PC-9 (cell line): ENCODE measurements at places on chromosomes 5 and 9. TPM values are rescaled to one million over a fixed set of nuclear protein-coding genes. Genes with fewer than 3 reads are reported as not detected.

Gene COMMD10
- total RNA-seq: 10.4 and 17.9 TPM in 2 replicates

Gene BTNL9
- not detected in 2 replicates for total RNA-seq

Gene AHRR
- 7.2 and 13.6 TPM in 2 replicates for total RNA-seq

Gene CAVIN4
- total RNA-seq: 0.83 and 1.3 TPM in 2 replicates

Gene SH3GLB2
- total RNA-seq: 184 and 213 TPM in 2 replicates

Gene SPATA31E1
- not detected in 2 replicates for total RNA-seq

Gene NTNG2
- total RNA-seq: not detected in 2 replicates

Gene NUTM2G
- total RNA-seq: not detected in 2 replicates

Gene LHFPL2
- total RNA-seq: 10.1 and 14.0 TPM in 2 replicates

Gene SH2D3C
- 0.75 and 0.79 TPM in 2 replicates for total RNA-seq

- DNase-seq: no peak
Observed at GRCh38 chr5:127386557-127386956, 96.0 kb downstream of the MEGF10 start.

GRCh38 chr9:72401396-72401795, 36.4 kb upstream of the ZFAND5 start:
- DNase-seq: no peak

DNA sequence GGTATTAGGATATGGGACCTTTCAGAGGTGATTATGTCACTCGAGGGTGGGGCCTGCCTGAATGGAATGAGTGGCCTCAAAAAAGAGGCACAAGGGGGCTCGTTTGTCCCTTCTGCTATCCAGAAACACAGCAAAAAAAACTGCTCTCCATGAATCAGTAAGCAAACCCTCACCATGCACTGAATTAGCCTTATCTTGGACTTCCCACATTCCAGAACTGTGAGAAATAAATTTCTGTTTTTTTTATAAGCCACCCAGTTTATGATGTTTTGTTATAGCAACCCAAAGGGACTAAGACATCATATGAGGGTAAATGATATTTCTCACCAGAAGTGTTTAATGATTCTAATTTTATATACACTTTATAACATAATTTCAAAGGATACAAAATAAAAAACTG, 476.6 kb upstream of the EDIL3 start:
- no peak for DNase-seq

GRCh38 chr5:77379558-77380061, 112.5 kb downstream of the WDR41 start:
- no peak for DNase-seq

DNA sequence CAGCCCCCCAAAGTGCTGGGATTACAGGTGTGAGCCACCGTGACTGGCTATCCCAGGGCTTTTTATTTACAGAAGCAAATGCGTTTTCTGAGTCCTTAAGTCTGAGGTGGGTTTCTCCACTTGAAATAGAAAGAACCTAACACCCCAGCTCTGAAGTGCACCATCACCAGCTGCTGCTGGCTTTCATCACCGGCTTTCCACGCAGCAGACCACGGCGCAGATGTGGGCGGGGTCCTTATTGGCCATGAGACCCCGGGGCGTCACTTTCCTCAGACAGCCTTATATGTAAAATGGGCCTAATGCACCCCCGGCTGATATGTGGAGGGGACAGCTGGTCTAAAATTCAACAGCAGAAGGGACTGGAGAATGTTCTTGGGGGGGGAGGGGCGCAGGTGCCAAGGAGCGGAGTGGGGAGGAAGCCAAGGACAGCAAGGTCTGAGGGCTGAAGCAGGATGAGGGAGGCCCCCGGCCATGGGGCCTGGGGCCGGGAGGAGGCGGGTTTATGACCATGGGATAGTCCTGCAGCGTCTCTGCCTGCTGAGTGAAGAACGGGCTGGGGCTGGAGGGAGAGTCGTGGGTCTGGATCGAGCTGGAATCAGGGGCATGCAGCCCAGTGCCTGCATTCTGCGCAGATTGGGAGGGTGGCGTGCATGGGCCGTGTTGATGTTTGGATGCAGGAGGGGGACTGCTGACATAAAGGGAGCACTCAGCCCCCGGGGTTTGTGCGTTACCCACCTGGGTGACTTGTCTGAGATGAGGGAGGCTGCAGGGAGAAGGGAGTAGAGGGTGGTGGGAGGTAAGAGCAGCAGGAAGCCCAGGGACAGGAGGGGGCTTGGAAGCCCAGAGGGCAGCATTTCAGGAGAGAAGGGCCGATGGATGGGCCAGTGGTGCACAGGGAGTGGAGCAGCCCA, 30.2 kb downstream of the RASGEF1C start:
- no peak for DNase-seq

DNA sequence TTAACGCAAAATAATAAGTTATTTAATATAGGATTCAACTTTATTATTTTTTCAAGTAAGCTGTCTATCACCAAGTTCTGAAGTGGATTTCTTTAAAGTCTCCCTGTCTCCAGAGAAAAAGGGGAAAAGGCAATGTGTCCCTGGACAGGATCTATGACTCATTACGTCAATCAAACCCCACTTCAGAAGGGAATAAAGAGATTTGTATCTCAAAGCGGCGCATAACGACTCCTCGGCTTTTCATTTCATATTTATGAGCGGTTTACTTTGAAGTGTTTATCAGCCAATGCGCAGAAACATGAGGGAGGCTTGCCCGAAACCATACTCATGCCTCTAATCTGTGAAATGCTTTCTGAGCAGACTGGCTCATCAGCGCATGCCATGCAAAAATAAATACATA, 938.6 kb upstream of the WWC1 start:
- no peak for DNase-seq

GRCh38 chr9:2453701-2454100, 167.9 kb upstream of the VLDLR start:
- no peak for DNase-seq

- DNase-seq: no peak
Observed at GRCh38 chr9:121566481-121567465, 67.1 kb upstream of the GGTA1 start.

- peak; percentile 97 for DNase-seq
Observed at GRCh38 chr5:115366223-115366622, 69.8 kb upstream of the CCDC112 start.

DNA sequence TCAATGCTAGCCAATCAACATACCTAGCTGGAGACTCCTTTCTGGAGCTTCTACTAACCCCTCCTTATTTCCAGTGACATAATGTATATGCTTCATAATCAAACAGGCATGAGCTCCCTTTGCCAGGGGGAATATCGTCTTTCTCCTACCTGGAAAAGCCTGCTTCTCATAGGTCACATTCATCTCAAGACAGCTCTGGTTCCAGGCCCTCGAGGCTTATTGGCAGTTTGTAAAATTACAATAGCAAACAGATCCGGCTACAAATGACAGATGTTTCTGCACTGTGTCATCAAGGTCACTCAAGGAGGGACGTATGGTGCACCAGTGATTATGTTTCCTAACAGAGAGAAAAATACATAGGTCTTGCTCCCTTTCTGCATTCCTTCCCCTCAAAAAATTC, 140.0 kb downstream of the SAXO1 start:
- DNase-seq: no peak

GRCh38 chr5:167899490-167900070, 391.9 kb upstream of the WWC1 start:
- DNase-seq: peak; percentile 43

- peak; percentile 33 for DNase-seq
Observed at GRCh38 chr5:95731571-95732554, 727 bp downstream of the RHOBTB3 start.

DNA sequence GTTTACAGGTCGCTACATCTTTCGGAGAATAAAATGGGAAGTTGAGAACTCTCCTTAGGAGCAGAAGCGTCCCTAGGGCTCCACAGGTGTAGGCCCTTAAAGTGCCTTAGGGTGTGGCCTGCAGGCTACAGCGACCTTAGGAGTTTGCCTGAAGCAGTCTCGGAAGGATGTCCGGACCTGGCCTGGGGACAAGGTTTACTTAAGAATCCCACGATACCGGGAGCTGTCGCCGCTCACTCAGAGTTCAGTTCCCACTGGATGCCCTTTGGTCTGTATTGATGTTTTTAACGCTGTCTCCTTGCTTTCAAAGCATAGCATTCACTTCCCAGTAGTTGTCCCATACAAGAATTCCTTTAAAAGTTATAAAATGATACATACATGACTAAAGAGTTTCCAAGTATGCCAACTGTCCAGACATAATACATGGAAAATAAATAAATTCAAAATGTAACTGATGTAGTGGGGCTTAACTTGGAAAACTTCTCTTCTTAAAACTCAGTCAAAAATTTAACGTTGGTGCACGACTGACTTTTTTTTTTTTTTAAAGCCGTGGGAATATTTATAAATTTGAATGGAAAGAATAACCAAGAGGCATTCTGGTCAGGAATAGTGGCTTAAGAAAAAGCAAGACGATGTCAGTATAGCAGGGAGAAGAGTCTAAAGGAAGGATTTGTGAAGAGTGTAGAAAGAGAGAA, 848 bp downstream of the RAD50 start:
- DNase-seq: peak; percentile 48

GRCh38 chr5:32278406-32278805, 34.3 kb downstream of the MTMR12 start:
- DNase-seq: no peak

GRCh38 chr9:27838876-27839275, 265.6 kb upstream of the C9orf72 start:
- DNase-seq: no peak

GRCh38 chr5:108233617-108234155, 148.2 kb downstream of the FBXL17 start:
- no peak for DNase-seq

DNA sequence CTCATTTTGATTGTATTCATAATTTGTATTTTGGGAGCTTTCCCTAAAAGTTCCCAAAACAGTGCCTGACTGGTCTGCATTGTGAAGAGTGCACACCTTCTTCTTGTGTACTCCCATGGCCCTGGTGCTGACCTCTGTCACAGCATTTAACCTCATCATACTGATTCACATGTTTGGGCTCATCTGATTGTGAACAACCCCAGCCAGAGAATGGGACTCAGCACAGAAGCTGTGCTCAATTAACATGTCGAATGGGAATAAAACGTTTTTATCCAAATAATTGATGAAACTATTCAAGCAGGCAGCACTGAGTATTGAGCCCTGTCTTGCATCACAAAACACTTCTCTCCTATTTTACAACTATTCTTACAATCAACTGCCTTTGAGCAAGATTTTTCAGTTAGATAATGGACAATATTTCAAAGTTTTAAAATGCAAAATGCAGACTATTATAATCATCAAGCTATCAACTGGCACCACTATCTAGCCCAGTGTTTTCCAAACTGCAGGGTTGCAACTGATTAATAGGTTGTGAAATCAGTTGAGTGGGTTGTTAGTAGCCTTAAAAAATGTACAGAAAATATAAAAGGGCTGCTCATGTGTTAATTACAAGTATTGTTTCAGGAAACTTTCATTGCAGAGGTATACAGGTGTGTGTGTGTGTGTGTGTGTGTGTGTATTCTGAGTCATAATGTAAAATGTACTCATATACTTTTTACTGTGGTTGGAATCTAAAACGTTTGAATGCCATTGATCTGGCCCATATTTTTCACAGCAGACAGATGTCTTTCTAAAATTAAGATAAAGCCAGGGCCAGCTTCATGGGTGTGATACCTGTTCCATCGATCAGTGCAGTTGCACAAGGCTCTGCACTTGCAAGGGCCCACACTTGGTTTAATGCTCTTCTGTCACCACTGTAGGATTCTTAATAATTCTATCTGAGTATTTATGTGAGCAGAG, 190.5 kb downstream of the PIK3R1 start:
- no peak for DNase-seq

GRCh38 chr5:179416114-179416822, 71.0 kb upstream of the ADAMTS2 start:
- no peak for DNase-seq

GRCh38 chr9:106941916-106942315, 79.0 kb downstream of the ZNF462 start:
- DNase-seq: no peak

GRCh38 chr9:137970098-137970497, 92.5 kb downstream of the CACNA1B start:
- no peak for DNase-seq

DNA sequence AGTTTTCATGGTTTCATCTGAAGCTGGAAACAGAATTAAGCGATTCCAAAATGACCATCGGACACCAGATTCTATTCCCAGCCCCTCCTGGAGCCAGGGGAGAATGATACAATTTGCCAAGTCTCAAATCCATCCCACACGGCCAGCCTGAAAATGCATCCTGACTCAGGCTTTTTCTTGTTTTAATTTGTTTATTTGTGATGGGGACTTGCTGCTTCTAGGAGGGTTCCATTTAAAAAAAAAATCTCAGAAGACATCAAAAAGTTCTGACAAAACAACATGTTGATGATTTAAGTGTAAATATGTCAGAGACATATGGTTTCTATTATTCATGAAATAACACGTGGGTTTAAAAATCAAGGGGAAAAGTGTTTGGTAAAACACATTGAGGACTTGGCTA, 173.2 kb downstream of the GAS1 start:
- DNase-seq: no peak

- no peak for DNase-seq
Observed at GRCh38 chr5:9388941-9389674, 156.8 kb downstream of the SEMA5A start.

GRCh38 chr9:85964949-85965348, 24.0 kb downstream of the NAA35 start:
- DNase-seq: no peak

DNA sequence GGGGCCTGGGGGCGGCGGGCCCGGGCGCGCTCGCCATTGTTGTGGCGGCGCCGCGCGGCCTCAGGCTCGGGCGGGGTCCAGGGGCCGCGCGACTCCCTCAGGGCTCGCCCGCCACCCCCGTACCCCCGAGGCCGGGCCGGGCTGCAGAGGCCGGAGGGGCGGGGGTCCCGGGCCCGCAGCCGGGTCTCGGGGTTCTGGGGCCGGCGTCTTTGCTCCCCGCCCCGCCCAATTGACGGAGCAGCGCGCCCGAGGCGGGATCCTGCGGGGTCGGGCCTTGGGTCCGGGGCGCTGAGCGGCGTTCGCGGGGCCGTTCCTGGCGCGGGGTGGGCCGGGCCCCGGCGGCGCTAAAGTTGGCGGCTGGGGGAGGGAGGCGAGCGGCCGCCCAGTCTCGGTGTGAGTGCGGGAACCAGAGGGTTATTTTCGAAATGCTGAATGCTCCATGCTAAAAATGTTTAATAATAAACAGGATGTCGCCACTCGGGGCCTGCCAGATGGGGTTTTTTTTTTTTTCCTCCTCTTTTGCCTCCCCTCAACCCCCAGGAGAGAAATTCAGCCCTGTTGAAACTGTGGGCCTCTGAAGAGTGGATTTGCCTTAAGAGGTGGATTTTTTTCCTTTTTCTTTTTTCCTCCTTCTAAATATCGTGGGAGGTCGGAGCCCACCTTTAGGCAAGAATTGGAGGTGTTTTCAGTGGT, 724 bp downstream of the PRRC2B start:
- peak; percentile 40 for DNase-seq

GRCh38 chr5:94422812-94423211, 195.6 kb downstream of the KIAA0825 start:
- peak; percentile 16 for DNase-seq

GRCh38 chr9:100639854-100640253, 62.0 kb downstream of the CAVIN4 start:
- DNase-seq: no peak

- no peak for DNase-seq
Observed at GRCh38 chr5:173011566-173011965, 28.0 kb downstream of the ATP6V0E1 start.

- no peak for DNase-seq
Observed at GRCh38 chr5:1855075-1855474, 27.6 kb downstream of the IRX4 start.
